ENCODE measurements at places on chromosomes 2 and 18.

- DNase-seq, result no peak
Measured at GRCh38 chr2:59398081-59398480, 1155.4 kb downstream of the BCL11A start.

DNA sequence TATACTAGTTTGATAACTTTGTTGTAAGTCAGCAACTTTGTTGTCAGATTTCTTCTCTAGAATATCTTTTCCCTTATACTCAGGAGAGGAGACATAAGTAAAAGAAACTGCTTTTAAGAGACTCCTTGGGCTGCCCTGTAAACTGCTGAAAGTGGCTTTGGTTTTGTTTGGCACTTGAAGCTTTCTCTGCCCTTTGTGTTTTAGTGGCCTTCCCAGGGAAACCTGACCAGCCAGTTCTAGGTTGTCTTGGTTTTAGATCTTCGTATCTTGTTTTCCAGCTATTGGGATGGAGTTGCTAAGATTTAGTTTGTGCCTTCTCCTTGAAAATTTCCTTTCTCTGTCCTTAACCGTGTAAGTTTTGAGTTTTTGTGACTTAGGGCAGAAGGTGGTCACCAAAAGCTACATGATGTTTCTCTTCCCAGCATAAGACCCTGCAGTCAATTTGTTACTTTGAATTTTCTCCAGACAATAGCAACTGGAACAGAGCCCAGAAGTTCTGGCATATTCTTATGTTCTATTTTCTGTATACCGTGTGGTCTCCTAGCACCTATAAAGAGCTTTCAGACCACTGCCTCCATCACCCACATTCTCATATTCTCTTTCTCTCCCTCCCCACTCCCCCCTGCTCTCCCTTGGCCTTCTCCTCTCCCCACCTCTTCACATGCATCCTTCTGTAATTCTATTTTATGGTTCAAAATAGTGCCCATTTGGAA, 81.1 kb downstream of the BOLA3 start:
- DNase-seq, result peak; percentile 46

GRCh38 chr2:237096201-237096600, 10.5 kb downstream of the COPS8 start:
- DNase-seq, result no peak

GRCh38 chr2:56540916-56541315, 357.1 kb downstream of the CCDC85A start:
- no peak for DNase-seq

- DNase-seq, result no peak
Measured at GRCh38 chr2:166921261-166921896, 33.1 kb downstream of the XIRP2 start.

DNA sequence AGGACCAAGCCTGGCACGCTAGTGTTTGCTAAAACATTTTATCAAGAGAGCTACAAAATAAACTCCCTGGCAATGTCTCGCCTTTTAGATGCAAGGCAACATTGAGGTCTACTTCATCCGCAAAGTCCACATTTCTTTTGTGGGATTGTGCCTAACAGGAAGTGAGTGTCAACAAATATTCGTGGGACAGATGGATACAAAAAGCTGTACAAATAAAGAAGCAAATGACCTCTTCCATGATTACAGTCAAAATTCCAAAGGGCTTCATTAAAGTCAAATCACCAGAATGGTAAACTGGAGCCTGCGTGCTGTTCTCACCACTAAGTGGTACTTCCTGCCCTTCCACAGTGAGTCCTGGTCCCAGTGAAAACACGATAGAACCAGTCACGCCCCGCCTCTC, 40.4 kb downstream of the L3MBTL4 start:
- DNase-seq, result no peak
